NCI-H446 treated with DMSO at 0.1 percent for 48 hours (cell line): ENCODE measurements at places on chromosomes 2 and 18.

DNA sequence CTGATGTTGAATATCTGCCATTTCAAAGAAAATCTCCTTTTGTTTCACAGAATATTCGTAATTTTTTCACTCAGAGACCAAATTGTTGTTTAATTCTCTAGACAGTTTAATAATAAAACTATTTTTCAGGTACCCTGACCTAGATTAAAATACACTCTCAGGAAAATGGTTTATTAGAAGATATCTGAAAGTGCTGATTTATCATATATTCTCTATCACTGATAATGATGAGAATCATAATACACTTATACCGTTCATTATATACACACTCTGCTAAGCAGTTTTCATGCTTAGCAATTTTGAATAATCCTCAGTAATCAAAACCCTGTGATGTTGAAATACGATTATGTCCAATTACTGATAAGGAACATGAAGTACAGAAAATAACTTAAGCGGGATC lies 772.9 kb upstream of the CRIM1 start:
- no peak for DNase-seq

DNA sequence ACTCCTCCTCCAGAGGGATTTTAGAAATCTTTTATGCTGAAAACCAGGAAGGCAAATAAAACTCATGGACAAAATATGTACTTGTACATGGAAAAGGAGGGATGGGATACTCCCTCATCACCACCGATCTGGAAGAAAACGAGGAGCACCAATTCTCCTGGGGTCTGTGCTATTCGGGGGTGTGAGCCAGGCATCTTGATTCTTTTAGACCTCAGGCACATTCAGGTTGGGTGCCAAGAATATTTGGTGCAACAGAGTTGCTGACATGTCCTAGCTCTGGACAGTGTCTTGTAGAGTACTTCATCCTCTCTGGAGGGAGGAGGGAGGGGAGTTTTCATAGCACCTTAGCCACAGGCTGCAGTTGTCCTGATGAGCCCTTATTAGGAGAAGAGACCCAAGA lies 163.0 kb downstream of the PRKCE start:
- DNase-seq = no peak

DNA sequence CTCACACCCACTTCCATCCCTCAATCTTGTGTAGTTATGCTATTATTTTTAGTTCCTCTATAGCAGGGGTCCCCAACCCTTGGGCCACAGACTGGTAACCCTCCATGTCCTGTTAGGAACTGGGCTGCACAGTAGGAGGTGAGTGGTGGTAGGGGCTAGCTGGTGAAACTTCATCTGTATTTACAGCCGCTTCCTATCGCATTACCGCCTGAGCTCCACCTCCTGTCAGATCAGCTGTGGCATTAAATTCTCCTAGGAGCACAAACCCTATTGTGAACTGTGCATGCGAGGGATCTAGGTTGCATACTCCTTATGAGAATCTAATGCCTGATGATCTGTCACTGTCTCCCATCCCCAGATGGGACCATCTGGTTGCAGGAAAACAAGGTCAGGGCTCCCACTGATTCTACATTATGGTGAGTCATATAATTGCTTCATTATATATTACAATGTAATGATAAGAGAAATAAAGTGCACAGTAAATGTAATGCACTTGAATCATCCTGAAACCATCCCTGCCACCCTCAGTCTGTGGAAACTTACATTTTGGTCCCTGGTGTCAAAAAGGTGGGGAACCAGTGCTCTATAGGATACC lies 1.6 kb upstream of the RAB11FIP5 start:
- DNase-seq = no peak

DNA sequence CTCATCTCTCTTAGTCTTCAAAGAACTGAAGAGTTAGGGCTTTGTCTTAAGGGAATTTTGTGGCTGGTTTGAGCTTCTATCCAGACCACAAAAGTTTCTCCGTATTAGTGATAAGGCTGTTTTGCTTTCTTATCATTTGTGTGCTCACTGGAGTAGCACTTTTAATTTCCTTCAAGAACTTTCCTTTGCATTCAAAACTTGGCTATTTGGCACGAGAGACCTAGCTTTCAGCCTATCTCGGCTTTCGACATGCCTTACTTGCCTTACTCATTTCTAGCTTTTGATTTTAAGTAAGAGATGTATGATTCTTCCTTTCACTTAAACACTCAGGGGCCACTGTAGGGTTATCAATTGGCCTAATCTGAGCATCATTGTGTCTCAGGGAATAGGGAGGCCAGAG lies 29.9 kb downstream of the HDHD2 start:
- DNase-seq = no peak

- DNase-seq = no peak
Measured at GRCh38 chr2:230932556-230933511, 7.8 kb upstream of the GPR55 start.

- no peak for DNase-seq
Measured at GRCh38 chr2:27854229-27854862, 35.8 kb downstream of the RBKS start.

- DNase-seq = no peak
Measured at GRCh38 chr2:179675435-179675834, 186.0 kb downstream of the ZNF385B start.
